ENCODE measurements at places on chromosomes 3 and 15.

GRCh38 chr3:189721873-189722665 lies 90.9 kb downstream of the TP63 start:
- no peak for DNase-seq

GRCh38 chr3:8363200-8363599 lies 138.4 kb upstream of the LMCD1 start:
- no peak for DNase-seq

- DNase-seq: no peak
Observed at GRCh38 chr3:54376142-54376807, 253.9 kb downstream of the CACNA2D3 start.

DNA sequence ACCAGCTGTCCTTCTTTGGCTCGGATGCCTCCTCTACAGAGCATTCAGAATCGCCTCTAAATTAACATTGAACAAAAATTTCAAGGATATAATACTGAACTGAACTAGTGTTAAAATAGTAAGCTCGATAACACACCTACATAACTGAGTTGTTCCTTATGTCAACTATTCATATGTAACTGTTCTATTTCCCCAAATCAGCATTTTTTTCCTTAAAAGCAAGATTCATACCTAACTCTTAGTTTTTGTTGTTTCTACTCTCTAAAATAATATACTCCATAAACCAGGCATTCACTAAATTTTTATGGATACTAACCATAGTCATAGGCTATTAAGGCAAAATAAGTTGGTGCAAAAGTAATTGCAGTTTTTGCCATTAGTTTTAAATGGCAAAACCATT lies 32.7 kb upstream of the OSTN start:
- DNase-seq: no peak

GRCh38 chr15:41993472-41994170 lies 21.3 kb upstream of the EHD4 start:
- no peak for DNase-seq

GRCh38 chr3:23324745-23325144 lies 121.6 kb downstream of the UBE2E2 start:
- no peak for DNase-seq

DNA sequence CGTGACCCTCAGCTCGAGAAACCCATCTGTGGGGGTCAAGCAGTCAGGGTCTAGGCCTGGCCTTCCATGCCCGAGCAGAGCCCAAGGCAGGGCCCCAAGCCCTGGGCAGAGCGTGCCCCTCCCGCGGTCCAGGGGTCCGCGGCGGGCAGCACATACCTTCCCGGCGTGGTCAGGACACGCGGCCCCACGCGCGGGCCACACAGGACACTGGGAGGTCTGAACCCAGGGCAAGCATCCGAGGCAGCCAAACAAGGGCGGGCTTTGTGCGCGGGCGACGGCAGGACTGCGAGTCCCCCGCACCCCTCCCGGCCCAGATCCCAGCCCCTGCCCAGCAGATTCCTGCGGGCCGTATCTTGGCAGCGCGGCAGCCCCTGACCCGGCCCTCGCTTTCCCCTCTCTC lies 61.6 kb upstream of the ACAN start:
- DNase-seq: no peak

DNA sequence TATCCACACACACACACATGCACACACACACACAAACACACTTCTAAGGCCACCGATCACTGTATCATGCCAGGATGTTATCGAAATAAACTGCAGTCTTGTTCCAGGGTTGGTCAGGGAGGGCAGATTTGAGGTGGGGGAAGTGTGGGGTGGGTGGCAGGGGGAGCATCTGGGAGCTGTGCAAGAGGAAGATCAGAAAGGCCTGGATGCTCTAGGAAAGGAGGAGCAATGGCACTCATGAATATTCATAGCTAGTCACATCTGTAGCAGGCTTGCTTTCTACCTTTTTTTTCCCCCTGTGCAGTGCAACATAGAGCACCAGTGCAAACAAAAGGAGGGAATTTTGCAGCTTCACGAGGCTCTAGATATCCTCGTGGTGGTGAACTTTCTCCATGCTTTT lies 84.9 kb downstream of the MEIS2 start:
- DNase-seq: no peak
